ENCODE measurements at places on chromosomes 13 and 19.

DNA sequence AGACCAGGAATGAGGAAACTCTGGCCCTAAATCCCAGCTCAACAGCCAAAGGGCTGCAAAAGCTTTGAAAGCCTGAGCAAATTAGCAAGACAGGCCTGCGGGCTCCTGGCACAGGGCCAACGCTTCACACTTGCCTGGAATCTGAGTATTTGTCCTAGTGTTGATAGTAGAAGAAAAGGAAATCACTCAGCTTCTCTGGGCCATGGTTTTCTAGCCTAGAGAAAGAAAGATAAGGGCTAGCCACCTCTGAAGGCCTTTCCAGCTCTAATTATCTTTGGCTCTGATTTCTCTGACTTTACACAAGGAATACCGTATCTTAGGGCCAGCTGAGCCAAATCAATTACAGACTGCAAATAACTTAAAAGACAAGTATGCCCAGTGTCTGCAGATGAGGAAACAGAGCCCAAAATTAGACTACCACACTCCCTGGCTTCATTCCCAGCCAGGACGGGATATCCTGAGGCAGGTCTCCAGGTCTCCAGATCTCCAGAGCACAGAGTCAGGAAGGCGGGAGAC, 69.6 kb downstream of the STK24 start:
- no peak for DNase-seq

DNA sequence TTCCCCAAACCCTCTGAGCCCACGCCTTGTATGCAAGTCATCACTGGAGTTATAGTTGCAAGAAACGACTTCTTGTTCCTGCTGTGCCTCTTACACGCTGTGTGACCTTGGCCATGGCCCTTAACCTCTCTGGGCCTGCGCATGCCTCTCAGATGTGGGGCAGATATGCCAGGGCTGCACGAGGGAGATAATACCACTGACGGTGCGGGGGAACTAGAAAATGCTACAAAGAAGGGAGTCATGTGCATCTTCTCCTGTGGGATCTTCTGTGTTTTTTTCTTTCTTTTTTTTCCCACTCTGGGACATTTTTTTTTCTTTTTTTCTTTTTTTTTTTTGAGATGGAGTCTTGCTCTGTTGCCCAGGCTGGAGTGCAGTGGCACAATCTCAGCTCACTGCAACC, 4.3 kb upstream of the SAMD1 start:
- no peak for DNase-seq

GRCh38 chr13:41673640-41674039, 216.3 kb downstream of the RGCC start:
- no peak for DNase-seq

DNA sequence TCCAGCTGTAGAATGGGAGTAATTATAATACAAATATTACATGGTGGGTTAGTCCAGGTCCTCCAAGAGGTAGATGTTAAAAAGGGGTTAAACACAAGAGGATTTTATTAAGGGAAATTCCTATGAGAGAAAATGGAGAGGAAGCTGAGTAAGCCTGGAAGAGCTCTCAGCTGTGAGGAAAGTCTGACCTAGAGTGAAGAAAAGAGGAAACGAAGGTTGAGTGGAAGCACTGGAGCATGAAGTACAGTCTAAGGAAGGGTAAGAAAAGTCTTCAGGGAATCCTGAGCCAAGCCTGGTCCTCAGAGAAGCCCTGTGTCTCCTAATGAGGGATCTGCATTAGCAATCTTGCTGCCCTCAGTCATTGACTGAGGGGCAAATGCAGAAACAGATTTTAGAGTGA, 506.2 kb downstream of the GPC5 start:
- DNase-seq, result no peak

GRCh38 chr19:30107251-30107650, 165.2 kb downstream of the URI1 start:
- DNase-seq, result no peak

DNA sequence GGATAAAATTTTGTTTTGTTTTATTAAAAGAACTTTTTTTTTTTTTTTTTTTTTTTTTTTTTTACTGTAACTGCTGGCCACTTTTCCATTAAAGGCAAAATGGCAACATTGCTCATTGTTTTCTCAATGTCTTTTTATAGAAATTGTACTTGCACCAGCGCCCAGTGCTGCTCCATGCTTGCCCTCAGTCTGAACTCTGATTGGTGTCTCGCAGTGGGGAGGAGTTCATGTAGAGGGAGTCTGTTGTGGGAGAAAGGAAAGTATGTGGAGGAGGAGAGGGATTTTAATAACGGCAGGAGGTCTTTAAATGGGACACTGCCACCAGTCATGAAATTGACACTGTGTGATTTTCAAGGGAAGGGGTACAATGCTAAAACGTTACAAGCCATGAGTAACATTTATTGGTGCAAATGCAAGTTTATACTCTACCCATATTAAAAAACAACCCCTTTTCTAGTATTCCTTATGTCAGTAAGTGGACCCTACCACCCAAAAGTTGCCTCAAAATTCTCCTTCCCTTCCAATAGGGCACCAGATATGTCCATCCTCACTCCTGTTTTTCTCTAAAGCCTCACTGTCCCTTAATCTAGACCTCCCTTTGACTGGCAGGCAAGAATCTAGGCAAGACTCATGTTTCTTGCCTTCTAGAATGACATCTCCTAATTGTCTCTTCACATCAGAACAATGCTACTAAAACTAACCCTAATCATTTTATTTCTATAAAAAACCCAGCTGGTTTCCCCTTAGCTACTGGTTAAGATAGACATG, 3.2 kb downstream of the RASL11A start:
- no peak for DNase-seq

- DNase-seq, result no peak
Measured at GRCh38 chr19:34228347-34228746, 26.0 kb upstream of the GARRE1 start.

DNA sequence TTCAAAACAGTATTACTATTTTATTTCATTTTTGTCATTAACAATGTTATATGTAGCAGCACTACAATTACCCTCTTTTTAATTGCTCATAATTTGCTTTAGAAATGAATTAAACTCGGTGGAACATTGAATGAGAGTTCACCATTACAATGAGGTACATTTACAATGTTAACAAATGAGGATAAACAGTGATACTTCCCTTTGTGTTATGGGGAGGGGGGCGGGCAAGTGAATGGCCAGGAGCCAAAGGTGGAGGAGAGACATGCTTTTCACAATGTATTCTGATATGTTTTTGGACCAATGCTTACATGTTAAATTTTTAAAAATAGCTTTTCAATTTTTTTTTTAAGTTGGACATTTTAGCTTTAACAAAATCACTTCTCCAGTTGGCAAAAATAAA, 34.2 kb downstream of the NALCN start:
- DNase-seq, result no peak

GRCh38 chr13:100387416-100387815, 201.2 kb downstream of the GGACT start:
- no peak for DNase-seq

DNA sequence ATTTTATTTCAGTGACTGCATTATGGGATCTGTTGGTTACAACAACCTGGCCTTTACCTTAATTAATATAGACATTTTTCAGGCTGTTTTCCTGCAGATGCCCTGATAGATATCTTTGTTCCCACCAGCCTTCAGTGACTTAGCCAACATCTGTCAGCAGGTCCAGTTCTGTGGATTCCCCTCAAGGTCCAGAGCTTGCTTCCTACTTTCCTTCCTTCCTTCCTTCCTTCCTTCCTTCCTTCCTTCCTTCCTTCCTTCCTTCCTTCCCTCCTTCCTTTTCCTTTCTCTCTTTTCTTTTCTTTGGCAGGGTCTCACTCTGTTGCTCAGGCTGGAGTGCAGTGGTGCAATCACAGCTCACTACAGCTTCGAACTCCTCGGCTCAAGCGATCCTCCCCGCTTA, 14.4 kb upstream of the CYP2B6 start:
- no peak for DNase-seq

- no peak for DNase-seq
Measured at GRCh38 chr19:55504252-55504603, 16.0 kb downstream of the SSC5D start.

DNA sequence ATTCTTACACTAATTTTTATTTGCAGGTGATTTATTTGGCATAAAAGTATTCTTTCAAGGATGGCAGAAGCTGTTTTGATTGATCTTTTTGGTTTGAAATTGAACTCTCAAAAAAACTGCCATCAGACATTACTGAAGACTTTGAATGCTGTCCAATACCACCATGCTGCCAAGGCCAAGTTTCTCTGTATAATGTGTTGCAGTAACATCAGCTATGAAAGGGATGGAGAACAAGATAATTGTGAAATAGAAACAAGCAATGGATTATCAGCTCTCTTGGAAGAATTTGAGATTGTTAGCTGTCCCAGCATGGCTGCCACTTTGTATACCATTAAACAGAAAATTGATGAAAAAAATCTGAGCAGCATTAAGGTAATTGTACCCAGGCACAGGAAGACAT, 1.2 kb downstream of the LACC1 start:
- no peak for DNase-seq

GRCh38 chr13:111241862-111242261, 78.6 kb upstream of the TEX29 start:
- no peak for DNase-seq

GRCh38 chr13:78326633-78327032, 276.7 kb downstream of the POU4F1 start:
- DNase-seq, result no peak

- DNase-seq, result no peak
Measured at GRCh38 chr13:82747958-82748357, 1134.3 kb downstream of the SLITRK1 start.

DNA sequence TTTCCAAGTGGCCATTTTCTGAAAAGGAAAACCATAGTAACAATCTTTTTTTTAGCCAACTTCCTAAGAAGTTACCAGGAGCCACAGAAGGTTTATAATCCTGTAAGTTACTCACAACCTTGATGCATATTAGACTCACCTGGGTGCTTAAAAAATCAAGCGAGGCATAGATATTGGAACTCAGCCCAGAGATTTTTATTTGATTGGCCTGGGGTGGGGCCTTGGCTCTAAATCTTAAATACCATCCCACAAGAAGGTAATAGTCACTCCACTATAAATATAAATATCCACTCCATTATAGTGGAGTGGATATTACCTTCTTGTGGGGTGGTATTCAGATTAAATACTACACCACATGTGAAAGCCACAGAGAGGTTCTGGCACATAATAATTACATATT, 429.6 kb downstream of the RFC3 start:
- no peak for DNase-seq

DNA sequence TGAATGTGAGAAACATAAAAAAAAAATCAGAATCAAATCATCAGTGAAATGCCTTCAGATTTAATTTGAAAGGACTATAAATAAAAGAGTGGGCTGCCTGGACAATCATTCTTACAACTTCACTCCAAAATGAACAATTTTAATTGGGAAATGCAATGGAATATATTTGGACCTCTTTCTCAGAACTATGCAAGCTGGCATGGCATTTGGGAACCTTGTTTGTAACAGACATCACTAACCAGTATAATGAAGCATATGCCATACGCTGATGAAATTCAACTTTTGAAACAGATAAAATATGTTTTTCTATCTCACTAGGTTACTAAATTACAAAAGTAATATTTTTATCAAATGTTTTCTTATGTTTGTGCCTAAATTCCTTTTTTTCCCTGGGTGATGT, 64.2 kb upstream of the FAM216B start:
- DNase-seq, result no peak

Measured in memory B cell (primary cell).